Stimulated activated naive B cell treated with anti-CD40 and anti-IgM and Interleukin-4, amounts not matched to agents 10 μg/mL and 1 μg/mL and 100 μg/mL, for 72 hours (primary cell): ENCODE measurements at places on chromosomes 2 and 18.
A peak's percentile ranks its signal among the peaks of the same experiment; 100 is the strongest.

GRCh38 chr2:192687015-192687414 is 492.3 kb upstream of the TMEFF2 start:
- DNase-seq: no peak

- peak; percentile 44 for DNase-seq
These were observed 182.0 kb downstream of the TCF4 start for GRCh38 chr18:55405893-55406406.

- no peak for DNase-seq
These were observed 65.2 kb upstream of the MYCN start for GRCh38 chr2:15874854-15875804.

- no peak for DNase-seq
These were observed 4.9 kb upstream of the WNT10A start for GRCh38 chr2:218875692-218876246.

GRCh38 chr2:14557916-14558315 is 74.6 kb upstream of the LRATD1 start:
- DNase-seq: no peak

DNA sequence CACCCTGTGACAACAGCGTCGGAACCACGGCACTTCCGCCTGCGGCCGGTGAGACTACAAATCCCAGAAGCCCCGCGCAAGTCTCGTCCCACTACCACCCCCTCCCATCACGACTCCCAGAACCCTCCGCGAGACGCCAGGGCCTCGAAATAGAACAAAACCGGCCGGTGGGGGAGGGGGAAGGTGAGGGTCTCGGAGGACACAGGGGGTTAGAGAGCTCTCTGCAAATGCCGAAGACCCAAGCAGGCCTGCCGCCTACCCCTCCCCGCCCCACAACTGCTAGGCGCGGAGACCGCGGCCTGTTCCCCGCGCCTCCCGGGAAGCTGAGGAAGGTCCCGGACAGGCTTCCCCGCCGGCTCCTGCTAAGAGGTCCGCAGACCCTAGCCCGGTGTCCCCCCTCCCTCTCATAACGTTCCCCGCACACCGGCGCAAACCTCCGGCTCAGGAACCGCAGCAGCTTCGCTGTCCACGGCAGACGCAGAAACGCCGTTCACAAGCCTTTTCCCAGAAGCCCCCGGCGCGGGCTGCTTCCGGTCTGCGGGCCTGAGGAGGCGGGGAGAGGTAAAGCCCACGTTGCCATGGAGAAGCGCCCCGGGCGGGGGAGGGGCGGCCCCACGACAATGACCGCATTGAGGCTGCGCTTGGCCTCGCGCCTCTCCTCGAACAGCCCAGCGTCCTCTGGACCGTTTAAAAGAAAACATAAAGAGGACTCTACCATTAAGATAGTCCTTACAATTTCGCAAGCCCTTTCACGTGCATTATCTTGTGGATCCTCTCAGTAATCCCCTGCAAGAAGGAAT is at the start of gene ZNF24:
Gene ZNF24 (minus strand): TSS at position 485 of the 800 bp plus-strand sequence. CDS start 3,770 bp downstream, outside the sequence.
- DNase-seq: peak; percentile 91

DNA sequence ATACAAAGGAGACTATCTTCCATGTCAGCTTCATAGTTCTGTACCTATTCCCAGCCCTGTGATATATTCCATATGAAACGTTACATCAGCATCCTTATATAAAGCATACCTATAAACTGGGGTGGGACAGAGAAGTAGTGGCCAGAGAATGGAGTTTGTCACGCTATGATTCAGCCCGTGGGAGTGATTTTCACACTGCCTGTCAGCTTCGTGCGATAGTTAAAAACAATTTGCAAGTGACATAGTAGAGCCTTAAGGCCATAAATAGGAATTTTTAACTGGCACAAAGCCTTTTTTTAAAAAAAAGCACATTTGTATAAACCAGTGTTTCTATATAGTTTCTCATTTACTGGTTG is 30.2 kb downstream of the PKP4 start:
- DNase-seq: no peak

DNA sequence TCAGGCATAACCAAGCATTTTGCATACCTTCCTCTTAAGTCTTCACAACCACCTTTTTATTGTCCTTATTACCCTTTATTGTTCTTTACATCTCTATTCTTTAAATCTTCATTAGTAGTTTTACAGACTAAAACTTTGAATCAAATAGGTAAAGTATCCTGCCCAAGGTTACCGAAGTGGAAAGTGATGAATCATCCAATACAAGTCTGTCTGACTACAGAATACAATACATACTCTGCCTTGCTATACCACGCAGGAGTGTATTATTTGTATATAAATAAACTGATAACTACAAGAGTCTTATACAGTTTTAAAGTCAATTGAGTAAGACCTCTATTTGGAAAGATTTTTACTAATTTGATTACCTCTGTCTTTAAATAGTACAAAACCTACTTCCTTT is 196.0 kb downstream of the ZEB2 start:
- no peak for DNase-seq
